ENCODE measurements at places on chromosomes 3 and 15.

DNA sequence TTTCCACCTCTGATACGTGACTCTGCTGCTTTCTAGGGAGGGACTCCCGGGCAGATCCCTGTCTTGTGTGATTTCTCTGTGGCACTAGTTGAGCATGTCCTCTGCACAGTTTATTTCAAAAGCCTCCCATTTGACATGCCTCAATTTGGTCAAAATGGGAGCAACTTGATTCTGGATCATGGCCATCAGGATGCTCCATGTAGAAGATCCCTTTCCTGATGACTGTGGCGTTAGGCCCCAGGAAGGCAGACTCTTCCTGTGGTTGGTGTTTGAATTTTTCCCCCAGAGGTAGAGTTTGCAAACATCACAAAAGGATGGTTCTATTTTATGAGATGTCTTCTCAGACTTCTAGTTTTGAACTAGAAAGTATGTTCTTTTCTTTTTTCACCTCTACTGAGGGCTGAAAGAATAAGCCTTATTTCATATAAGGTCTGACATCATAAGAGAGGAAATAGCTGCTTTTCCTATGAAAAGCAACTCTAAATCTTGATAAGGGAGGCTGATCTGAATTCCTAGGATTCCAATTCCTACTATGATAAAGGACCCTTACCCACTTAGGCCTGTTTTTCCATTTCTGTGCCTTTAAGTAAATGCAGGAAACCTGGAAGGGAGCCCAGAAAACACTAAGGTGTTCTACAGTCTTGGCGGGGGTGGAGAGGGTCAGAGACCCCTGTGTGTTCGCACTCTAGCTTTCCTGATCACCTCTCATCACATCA, 243.8 kb upstream of the CHRM5 start:
- no peak for DNase-seq

GRCh38 chr3:107753494-107753893, 230.7 kb downstream of the BBX start:
- peak; percentile 34 for DNase-seq

GRCh38 chr3:64651741-64652241, 36.0 kb downstream of the ADAMTS9 start:
- no peak for DNase-seq

GRCh38 chr3:137219801-137220445, 262.1 kb downstream of the IL20RB start:
- DNase-seq = no peak

DNA sequence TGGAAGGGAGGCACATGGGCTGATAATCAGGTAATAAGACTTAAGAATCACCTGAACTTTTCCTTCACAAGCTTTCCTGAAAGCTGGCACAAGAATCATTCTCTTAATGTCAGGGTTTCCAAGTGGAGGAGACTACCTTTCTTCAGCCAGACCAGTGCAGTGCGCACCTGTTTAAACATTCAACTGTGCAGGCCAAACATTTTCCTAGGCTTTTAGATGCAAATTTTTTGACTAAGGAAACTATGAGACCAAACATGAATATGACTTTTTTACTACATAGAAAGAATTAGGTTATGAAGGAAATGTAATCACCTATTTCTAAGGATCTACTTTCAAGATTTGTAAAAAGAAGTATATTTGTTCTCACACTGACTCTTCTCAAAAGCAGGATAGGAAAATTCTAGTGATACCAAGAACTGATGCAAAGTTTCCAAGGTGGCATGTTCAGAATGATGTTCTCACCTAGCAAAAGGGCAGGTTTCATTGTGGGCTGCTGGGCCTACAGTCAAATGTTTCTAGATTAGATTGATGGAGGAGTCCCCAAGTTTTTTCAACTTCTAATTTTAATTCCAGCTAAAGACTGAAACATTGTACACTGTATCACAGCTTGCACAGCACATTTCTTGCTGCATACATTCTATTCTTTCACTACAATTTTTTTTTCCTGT, 339.1 kb downstream of the TIGIT start:
- no peak for DNase-seq

DNA sequence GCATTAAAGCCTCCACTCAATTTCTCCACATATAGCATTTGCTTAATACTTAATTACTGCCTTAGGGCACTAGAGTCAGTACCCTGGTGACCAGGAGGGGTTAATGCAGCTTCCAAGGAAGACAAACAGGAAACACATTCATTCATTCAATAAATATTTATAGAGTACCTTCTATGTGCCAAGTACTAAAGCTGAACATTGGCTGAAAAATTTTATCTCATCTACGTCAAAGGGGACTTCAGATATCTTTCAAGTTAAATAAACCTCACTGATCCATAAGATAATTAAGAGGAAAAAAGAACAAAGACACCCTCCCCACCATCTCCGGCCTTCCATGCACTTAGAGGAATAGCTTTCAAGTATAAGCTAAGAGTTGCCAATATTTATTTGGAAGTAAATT, 156.9 kb upstream of the PRICKLE2 start:
- no peak for DNase-seq

DNA sequence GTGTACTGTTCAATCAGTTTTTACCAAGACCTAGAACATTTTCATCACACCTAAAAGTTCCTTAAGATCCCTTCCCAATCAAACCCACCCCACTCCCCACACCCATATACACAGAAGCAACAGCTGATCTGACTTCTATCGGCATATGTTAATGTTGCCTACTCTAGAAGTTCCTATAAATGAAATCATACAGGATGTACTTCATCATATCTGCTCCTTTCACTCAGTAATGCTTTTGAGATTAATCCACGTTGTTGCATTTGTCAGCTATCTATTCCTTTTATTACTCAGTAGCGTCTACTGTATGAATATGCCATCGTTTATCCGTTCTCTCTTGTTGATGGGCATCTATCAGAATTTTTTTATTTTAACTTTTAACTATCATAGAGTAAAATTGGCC, 14.3 kb upstream of the FILIP1L start:
- no peak for DNase-seq

DNA sequence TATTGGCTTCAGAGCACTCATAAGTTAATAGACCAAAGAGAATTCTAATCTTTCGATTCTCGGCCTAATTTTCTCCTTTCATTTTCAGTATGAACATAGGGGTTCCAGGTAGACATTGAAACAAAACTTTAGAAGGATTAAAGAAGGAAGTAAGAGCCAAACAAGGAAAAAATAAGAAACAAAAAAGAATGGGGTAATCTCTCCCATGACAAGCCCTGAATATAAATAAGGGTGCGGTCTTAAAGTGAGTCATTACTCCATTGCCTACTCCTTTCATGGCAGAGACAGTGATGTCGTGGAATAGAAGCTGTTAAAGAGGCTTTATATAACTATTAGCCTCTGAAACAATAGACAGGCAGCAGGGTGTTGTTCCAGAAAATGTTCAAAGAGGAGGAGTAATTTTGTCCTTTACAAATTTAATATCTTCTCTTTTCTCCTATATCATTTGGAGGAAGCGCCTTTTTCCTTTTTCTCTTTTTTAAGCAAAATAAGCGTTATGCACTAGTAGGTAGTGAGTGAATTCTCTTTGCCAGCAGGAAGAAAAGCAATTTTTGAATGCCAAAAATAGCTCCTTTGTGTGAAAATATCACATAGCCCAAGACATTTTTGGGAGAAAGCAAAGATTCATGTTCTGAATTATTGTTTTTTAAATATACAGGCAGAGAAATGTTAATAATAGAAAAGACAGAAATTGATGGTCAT, 607.9 kb upstream of the KCNMB2 start:
- no peak for DNase-seq

DNA sequence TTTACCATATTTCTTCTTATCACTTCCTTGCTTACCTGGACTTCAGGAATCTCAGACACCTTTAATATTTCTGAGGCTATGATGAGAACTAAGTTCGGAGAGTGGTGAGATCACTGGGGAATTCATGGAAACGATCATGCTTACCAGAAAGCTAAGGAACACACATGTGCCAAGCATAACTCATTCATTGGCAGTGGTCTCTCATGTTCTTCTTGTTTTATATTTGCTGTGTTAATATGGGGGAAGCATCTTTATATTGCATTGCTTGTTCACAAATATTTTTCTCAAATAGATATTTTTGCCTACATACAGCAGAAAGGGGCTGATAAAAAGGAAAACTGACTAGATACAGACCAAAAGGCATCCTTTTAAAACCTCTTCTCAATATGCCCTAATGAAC, 55.8 kb downstream of the COL6A6 start:
- no peak for DNase-seq

- DNase-seq = no peak
Observed at GRCh38 chr15:85636351-85636750, 158.4 kb downstream of the KLHL25 start.

DNA sequence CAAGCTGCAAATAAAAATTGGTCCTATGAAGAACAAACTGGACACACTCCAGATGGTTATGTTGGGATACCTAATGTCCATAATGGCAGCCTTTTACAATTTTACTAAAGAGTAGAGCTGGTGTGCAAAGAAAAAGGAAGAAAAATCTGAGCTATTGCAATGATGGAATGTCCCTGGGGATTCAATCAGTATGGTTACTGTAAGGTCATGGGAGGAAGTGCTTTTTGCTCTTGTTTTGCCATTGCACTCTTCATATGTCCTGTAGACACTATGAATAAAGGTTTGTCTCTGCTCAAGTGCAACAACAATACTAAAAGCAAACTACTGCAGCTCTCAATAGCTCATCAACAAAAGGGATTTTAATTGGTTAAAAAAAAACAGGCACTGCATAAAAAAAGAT, 5.4 kb downstream of the PFN2 start:
- DNase-seq = no peak

GRCh38 chr15:87877114-87877810, 379.3 kb downstream of the NTRK3 start:
- DNase-seq = no peak

GRCh38 chr3:37255990-37256308, 81.6 kb upstream of the LRRFIP2 start:
- no peak for DNase-seq

- no peak for DNase-seq
Observed at GRCh38 chr15:59654046-59654445, 3.3 kb downstream of the GTF2A2 start.
